ENCODE measurements at places on chromosomes 3 and 15.
A peak's percentile ranks its signal among the peaks of the same experiment; 100 is the strongest.

GRCh38 chr3:43162230-43163084 lies 56.6 kb upstream of the POMGNT2 start:
- peak; percentile 35 for DNase-seq

DNA sequence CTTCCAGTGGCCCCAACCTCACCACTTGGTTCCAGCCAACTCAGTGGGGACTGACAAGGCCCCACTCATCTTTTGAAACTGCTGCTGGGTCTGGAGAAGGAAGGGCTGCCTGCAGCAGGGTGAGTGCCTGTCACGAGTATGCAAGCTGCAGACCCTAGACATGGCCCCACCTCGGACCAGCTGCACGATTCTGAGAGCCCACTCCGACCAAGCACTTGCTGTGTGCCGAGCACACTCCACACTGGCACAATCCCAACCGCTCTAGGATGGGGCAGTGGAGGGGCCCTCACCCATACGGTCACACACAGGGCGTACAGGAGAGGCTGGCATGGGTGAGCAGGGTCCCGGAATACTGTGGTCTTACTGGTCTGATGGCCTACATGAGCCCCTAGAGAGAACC lies 8.0 kb upstream of the PLXND1 start:
- DNase-seq: no peak

GRCh38 chr3:128971421-128972100 lies 22.3 kb downstream of the CFAP92 start:
- no peak for DNase-seq

DNA sequence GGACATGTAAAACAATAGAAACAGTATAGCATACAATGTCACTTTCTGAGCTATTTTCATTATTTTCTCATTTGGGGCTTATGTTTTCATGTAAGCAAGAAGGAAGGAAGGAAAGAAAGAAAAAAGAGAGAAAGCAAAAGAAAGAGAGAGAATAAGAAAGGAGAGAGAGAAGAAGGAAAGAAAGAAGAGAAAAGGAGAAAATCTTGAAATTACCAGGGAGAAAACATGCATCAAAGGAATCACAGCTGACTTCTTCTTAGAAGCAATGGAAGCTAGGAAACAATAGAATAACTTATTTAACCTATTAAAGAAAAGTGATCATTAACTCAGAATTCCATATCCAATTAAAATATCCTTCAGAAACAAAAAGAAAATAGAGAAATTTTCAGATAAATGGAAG lies 471.5 kb downstream of the OCA2 start:
- DNase-seq: no peak

DNA sequence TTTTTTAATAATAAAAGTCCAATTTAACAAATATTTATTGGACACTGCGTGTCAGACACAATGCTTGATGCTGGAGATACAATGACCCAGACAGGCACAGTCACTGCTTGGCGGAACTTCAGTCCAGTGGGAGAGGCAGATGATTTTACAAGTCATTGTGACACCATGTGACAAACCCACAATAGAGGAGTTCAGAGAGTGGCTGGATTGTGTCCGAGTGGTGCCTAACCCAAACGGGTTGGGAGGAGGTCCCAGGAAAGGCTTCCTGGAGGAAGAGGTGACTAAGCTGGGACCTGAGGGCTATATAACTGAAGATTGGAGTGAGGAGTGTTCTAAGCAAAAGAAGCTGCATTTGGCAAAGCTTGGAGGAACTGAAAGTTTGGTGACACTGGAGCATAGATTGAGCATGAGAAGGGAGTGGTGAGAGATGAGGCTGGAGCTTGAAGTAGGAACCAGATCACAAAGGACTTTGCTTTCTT lies 41.4 kb downstream of the CRTC3 start:
- peak; percentile 42 for DNase-seq

- peak; percentile 21 for DNase-seq
Measured at GRCh38 chr15:66290518-66290917, 2.9 kb upstream of the DIS3L start.

GRCh38 chr15:92845126-92845508 lies 55.0 kb upstream of the CHD2 start:
- DNase-seq: peak; percentile 79

DNA sequence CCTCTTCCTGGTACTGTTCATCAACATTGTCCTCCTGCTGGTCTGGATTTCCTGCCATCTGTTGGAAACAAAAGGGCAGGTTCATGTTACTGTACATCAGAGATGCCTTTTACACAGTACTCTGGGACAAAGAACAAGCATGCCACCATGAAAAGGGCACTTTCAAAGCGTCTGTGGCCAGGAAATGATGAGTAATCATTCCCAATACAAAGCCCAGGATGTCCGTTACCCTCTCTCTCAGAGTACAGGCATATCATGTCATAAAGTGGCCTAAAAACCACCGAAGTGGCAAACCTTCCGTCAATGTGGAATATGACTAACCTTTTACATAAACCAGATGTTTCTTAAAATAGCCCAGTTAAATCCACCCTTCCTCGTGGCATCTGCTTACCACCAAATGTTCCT lies 71.2 kb downstream of the GOLIM4 start:
- no peak for DNase-seq

GRCh38 chr3:29591579-29591978 lies 310.7 kb downstream of the RBMS3 start:
- DNase-seq: no peak

DNA sequence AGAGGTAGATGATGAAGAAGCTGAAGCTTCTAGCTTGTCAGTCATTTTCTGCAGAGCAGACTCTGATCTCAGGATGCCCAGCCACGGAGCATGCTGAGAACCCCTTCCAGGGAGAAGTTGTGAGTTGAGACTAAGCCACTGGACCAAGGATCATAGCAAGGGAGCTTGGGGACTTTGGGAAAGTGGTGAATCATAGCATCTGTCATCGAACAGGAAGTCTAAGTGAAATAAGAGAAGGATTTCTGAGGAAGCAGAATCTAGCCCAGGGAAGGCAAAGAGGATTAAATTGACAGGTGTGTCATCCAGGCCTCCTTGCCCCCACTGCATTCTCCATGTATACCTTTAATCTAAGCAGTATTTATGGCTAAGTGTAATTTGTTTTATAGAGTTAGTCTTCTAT lies 71.8 kb upstream of the TMEM108 start:
- DNase-seq: no peak

DNA sequence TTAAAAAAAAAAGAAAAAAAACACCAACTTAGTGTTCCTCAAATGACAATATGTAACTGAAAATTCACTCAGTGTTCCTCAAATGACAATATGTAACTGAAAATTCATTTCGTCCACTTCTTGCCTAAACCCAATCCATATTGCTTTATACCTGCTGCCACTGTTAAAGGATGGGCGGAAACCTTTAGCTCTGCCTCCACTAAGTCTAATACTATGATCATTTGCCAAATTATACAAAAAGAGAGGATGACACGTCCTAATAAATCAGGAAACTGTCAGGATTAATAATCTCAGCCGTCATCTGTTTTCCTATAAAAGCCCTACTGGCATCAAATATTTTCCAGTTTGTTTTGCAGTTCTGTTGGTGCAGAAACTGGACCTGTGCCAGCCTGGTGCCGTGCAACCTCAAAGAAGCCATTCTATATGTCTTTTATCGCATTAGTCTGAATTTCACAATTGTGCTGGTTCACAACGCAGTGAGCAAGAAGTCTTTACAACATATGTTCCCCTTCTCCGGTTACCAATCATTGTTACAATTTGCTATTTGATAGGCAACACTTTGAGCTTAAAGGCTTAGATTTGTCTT lies 160.4 kb upstream of the KCNH8 start:
- DNase-seq: no peak

- no peak for DNase-seq
Measured at GRCh38 chr3:121885386-121885785, 8.8 kb upstream of the SLC15A2 start.

- no peak for DNase-seq
Measured at GRCh38 chr3:150762662-150763121, 277 bp downstream of the SIAH2 start.

DNA sequence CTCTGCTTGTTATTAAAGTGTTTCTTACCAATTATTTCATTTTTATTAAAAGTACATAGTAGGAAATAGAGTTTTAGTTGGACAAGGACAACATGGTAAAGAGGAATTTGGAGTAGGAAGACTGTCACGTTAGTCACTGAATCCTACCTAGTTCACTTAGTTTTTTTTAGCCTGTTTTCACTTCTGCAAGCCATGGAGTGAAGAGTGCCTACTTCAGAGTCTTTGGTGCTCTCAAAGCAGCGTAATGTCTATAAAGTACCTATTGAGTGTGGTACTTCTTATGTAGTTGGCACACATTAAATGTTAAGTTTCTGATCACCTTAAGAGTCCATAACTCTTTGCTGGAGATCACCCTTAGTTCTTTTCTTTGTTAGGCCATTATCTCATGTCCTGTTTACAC lies 78.7 kb downstream of the LPP start:
- no peak for DNase-seq

DNA sequence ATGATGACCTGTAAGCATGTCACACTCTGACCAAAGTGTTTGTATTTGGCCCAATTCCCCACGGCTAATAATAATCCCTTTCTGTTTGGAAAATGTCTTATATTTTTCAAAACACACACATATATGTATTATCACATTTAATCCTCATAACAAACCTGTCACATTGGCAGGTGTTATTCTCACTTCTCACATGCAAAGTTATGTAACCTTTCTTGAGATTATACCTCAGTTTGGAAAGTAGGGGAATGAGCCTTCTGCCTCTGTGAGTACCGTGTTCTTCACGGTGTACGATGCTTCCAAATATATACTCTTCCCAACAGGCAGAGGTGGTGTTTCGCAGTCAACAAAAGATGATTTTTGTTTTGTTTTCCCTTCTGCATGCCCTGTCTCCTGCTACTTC lies 205.6 kb downstream of the TP63 start:
- peak; percentile 20 for DNase-seq

GRCh38 chr3:153688301-153689120 lies 432.7 kb upstream of the ARHGEF26 start:
- no peak for DNase-seq

- DNase-seq: no peak
Measured at GRCh38 chr3:122940628-122941086, 86.9 kb downstream of the SEMA5B start.

GRCh38 chr3:79253704-79254103 lies 514.1 kb downstream of the ROBO1 start:
- DNase-seq: no peak

DNA sequence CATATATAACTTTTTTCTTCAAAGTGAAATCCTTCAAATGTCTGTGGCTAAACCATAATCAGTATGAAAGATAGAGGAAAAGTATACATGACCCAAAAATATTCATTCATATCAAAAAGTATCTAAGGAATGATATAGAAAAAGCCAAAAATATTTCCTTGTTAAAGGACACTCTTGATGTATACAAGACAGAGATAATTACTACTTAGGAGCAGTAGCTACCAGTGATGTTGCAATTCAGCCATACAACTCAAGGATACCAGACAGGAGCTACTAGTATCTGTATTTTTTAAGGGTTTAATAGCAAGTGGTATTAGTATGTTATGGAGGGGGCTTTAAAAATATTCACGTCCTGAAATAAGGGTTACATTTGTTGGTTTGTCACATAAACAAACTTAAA lies 37.0 kb downstream of the FBXL22 start:
- no peak for DNase-seq

GRCh38 chr3:140397847-140398246 lies 280.0 kb upstream of the TRIM42 start:
- no peak for DNase-seq

DNA sequence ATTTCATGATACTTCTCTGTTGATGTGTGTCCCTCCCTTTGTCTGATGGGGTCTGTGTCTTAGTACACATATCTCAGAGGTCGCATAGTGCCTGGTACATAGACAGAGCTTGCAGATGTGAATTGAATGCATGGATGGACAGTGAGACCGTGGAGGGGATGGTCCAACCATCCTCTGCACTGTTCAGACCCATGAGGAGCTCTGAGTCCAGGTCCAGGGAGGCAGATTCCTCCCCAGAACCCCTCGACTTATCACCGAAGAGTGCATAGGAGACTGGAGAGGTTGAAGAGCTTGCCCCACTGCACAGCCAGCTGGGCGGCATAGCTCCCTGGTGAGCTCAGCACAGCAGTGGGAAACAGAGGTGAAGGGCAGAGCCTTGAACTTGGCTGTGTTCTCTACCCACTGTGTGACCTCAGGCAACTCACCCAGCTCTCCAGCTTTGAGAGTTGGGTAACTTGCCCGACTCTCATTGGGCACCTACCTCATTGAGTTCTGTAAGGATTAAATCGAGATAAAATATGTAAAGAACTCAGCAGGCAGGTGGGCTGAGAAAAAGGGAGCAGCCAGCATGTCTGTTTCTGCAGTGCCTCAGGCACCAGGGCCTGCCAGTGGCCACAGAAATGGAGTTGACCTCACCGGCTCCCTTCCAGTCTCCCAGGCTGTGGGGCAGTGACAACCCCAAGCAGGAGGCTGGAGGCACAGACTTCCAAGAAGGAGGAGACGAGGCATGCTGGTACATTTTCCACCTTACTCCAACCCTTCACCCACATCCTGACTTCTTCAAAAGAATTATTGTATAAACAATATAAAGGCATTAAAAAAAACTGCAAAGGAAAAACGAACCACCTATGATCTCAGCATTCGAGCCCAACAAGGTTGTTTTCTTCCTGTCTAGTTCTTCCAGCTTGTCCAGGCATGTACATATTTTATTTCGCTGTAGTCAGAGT lies 54.1 kb upstream of the TFRC start:
- no peak for DNase-seq

DNA sequence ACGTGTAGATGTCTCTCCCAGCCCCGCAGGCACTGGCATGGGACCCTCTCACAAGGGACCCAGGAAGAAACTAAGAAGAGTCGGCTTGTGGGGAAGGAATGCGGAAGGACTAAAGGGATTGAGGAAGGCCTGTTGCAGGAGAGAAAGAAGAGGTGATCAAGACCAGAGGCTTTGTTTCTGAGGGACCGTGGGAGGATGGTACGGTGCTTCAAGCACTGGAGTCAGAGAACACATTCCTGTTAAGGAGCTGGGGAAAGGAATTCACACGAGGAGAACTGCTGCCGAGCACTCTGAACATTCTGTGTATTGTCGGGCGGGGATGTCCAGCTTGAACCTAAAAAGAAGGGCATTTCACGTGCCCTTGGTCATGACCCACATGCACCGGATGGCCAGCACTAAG lies 91.4 kb downstream of the TAMM41 start:
- no peak for DNase-seq

- no peak for DNase-seq
Measured at GRCh38 chr3:138263104-138263503, 66.5 kb downstream of the NME9 start.

DNA sequence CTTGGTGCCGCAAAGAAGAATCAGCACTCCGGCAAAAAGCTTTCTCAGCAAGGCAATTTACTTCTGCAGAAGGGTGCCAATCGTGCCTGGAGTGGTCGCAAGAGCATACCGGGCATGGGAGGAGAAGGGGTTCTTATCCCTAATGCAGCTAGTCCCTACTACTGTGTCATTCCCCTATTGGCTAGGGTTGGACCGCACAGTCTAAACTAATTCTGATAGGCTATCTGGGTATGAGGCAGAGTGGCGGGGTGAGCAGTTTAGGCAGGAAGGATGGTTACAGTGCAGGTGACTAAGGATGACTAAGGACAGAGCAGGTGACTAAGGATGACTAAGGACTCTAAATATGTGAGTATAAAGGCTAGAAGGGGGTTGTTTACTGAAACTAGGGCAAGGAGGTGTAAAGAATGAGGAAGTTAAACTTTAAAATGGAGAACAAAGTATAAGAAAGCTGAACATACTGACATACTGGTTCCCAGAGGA lies 52.9 kb downstream of the PGBD4 start:
- no peak for DNase-seq
